ENCODE measurements at places on chromosomes 2 and 18. TPM values are rescaled to one million over a fixed set of nuclear protein-coding genes. Genes with fewer than 3 reads are reported as not detected.

TCF23 gene
- 0.06 TPM for total RNA-seq

GKN2 gene
- total RNA-seq = not detected

DNA sequence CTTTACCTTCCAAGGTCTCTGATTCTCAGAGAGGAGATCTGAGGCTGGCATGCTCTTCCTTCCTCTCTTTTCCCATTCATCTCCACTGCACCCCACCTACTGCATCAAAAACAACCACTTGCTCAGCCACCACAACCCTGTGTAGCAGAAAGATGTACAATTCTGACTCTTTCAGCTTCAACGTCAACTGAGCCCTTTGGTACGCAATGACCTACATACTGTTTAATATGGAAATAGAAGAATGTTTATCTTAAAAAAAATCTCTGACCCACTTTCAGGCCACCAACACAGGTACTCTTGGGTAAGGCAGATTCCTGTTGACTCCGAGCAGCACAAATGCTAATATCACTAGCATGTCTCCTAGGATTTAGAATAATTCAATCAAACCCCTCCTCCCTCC lies 76.2 kb upstream of the AFF3 start:
- no peak for DNase-seq

GRCh38 chr2:38731090-38731489 lies 20.1 kb downstream of the SRSF7 start:
- DNase-seq = no peak

GRCh38 chr18:48766026-48766425 lies 184.7 kb downstream of the SMAD7 start:
- no peak for DNase-seq

Measured in right cardiac atrium (tissue), 5 donors.